NB4 (cell line): ENCODE measurements at places on chromosomes 7 and 10.

DNA sequence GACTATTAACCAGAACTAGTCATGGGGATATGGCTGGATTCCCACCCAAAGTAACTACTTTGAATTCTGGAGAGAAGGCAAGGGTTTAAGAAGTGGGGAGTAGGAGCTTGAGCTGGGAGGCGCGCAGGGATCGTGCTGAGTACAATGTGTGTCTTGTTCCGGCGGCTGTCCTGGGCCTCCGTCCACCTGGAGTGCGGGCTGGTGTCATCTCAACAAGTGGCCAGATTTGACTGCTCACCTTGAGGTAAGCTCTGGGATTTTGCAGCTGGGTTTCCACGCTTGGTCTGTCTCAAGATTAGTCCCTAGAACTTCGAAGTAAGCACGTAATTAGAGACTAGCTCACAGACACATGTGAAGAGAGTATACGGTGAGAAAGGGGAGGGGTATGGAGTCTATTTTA lies 49.4 kb downstream of the GLRX3 start:
- no peak for DNase-seq

- DNase-seq, result no peak
These were observed 155.7 kb upstream of the TMEM229A start for GRCh38 chr7:124188576-124188975.

DNA sequence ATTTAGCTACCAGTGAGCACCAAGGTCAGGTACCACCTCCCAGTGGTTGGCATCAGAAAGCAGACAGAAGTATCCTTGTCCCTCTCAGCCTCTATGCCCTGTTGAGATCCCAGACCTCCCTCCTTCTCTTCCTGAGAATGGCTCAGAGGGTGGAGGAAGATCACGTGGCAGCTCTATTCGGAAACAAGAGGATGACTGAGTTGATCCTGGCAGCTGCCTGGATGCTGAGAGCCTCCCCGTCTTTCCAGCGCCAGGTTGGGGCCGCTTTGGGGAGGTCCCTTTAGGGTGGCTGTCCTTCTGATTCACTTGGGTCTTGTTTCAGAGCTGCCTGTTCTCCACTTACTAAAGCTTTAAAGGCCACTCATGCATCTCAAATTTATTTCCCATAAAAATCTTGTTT lies 36.9 kb upstream of the NPFFR1 start:
- DNase-seq, result no peak

- DNase-seq, result peak; percentile 86
These were observed 12.6 kb upstream of the ARL4A start for GRCh38 chr7:12674861-12675260.

GRCh38 chr7:17336168-17336567 lies 37.7 kb downstream of the AHR start:
- no peak for DNase-seq

DNA sequence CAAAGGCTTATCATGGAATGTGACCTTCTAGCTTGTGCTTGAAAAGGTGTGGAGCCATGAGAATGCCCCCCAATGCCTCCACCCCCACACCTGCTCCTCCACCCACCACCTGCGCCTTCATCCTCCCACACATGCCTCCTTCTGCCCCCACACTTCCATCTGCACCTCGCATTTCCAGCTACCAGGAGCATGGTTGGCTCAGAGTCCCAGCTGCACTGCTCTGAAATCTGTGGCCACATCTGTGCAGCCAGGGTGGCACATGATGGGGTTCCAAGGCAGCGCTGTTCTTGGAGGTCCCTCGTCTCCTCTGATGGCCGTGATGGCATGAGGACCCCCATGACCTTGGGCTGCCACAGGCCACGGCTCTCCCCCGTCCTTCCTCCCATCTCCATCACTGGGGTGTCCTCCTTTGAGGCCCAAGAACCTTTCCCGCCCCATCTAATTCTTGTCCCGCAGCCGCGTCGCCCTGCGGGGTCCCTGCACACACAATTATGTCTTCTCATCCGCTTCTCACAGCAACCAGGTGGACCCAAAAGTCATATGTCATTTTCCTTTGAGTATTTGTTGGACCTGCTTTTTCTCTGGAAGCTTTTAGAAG lies 40.6 kb upstream of the CNPY1 start:
- DNase-seq, result no peak

DNA sequence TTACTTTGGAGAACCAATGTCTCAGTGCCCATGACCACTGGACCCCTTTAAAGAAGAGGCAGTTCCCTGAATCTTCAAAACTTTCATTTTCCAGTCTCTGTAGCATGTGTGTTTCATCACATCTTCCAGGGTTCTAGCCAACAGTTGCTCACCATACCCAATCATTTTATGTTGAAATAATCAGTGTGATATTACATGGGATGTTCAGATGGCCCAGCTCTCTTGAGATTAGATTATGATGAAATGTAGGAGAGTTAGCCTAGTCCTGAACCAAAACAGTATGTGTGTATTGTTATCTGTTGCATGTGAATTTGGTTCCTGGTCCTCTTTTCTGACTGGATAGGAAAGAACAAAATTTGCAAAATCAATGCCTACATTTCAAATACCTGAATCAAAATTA lies 144.5 kb downstream of the ANKRD7 start:
- DNase-seq, result no peak

- DNase-seq, result no peak
These were observed 1094.6 kb downstream of the GATA3 start for GRCh38 chr10:9149134-9149533.
